MG63 (cell line): ENCODE measurements at places on chromosomes 5 and 9.

GRCh38 chr5:13945271-13945670, 783 bp upstream of the DNAH5 start:
- DNase-seq = peak; percentile 56

- peak; percentile 95 for DNase-seq
Observed at GRCh38 chr5:132221781-132222648, 5.6 kb downstream of the P4HA2 start.

DNA sequence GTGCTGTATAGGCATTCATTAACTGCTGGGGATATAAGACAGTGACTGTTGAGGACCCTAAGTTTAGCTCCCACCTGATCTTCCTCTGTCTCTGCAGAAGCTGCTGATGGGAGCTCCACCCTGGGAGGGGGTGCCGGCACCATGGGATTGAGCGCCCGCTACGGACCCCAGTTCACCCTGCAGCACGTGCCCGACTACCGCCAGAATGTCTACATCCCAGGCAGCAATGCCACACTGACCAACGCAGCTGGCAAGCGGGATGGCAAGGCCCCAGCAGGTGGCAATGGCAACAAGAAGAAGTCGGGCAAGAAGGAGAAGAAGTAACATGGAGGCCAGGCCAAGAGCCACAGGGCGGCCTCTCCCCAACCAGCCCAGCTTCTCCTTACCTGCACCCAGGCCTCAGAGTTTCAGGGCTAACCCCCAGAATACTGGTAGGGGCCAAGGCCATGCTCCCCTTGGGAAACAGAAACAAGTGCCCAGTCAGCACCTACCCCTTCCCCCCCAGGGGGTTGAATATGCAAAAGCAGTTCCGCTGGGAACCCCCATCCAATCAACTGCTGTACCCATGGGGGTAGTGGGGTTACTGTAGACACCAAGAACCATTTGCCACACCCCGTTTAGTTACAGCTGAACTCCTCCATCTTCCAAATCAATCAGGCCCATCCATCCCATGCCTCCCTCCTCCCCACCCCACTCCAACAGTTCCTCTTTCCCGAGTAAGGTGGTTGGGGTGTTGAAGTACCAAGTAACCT, 22.1 kb downstream of the PCDHGC5 start:
- DNase-seq = no peak

- peak; percentile 71 for DNase-seq
Observed at GRCh38 chr5:125696762-125697161, 726.4 kb upstream of the GRAMD2B start.

DNA sequence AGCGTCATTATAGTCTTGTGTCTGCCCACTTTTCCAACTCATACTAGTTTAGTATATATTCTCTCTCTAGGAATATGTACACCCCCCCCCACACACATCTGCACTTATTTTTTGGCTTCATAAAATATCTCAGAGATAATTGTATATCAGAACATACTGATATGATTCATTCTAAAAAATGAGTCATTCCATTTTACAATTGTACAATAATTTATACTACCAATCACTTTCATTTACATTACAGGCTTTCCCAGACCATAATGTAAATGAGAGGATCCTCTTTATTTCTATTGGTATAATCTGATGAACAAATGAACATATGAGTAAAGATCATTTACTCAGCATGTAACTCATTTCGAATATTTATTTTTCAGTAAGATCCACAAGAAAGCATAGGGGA, 1842.9 kb upstream of the C9orf72 start:
- no peak for DNase-seq

- DNase-seq = no peak
Observed at GRCh38 chr5:155633338-155633957, 619.9 kb downstream of the KIF4B start.

DNA sequence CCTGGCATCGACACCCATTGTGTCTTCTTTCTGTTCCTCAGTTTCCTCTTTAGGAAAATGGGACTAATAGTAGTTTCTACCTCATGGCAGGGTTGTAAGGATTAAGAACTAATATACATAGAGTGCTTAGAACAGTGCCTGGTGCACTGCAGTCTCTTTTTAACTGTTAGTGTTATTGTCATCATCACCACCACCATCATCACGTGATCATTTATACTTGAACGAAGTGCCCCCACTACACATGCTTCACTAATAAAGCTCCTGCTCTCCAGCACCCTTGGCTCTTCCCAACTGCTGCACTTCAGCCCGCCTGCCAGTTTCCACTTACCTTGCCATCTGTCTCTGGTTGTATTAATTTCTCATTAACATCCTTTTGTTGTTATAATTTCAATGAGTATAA, 35.8 kb upstream of the MAST4 start:
- DNase-seq = no peak

DNA sequence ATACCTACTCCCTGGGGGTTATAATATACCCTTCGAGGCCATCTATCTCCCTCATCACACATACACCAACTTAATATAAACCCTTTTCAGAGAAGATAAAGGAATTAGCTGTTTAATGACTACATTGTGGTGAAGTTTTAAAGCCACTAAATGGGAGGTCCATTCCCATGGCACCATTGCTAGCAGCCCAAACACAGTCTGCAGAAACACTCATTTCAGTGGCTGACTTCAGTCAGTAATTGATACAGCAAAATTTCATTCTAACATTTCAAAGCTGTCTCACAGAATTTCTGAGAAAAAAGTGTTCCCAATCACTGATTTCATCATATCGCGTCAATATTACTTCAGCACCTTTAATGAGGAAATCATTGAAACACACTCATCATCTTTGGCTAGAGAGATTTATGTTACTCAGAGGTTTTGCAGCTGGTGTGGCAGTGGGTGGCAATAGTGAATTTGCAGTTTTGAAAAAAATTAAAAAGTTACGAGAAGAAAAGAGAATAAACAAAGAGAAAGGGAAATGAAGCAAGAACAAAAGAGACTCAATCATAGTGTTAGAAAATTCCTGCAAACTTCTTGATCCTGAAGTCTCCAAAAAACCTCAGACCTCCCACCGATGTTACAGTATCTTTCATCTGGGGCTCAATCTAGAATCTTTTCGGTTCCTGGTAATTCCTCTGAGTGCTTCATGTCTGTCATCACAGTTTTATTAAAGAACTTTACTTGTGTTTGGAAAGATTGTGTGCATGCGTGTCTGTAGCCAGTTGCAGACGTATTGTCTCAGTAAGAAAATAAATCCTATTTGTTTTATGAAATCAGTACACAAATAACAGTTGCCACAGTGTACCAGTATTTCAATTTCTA, 105.0 kb downstream of the ERCC6L2 start:
- DNase-seq = no peak

DNA sequence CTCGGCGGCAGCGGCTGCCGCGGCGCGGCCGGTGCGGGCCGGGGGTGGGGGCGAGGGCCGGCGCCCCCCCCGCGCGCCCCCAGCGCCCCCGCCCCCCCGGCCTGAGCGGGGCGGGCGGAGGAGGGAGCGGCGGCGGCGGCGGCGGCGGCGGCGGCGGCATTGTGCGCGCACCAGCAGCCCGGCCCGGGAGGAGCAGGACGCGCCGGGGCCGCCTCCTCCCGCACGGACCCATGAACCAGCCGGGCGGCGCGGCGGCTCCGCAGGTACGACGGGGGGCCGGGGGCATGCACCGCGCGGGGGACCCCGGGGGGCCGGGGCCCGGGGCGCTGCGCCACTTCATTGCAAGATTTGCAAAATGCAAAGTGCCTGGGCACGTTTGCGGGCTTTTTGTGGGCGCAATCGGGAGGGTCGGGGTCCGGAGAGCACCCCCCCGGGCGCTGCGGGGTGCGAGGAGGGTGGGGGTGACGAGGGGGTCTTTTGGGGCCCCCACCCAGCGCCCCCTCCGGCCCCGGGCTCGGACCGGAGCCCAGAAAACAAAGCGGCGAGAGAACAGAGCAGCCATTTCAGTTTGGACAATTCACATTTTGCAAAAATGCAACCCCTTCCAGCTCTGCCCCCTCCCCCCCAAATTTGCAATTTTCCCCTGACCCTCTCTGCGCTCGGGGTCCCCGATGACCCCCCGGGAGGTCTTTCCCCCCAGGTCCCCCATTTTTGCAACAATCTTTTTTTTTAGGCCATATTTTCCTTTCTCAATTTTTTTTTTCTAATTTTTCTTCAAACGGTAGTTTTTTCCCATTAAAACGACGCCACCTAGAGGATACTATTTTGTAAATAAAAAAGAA, at the start of gene ZNF618:
Gene ZNF618 (plus strand): TSS at position 159 of the 842 bp plus-strand sequence. CDS start 72 bp downstream, at position 231.
- peak; percentile 56 for DNase-seq

DNA sequence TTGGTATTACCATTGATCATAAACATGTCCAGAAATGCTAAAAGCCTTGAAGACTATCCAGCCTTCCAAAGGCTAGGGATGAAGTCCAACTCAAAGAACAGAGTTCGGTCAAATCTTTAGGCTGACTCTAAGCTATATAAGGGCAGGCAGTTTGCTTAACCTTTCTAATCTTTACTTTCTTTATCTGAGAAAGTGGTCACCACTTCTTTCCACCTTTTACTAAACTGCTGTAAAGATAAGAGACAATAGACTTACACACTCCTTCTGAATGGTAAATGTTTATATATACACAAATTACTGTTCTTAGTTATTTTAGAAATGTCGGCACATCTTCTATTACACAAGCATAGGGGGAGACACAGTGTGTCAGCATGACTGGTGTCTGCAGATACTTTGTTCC, 100.4 kb downstream of the NREP start:
- DNase-seq = no peak

DNA sequence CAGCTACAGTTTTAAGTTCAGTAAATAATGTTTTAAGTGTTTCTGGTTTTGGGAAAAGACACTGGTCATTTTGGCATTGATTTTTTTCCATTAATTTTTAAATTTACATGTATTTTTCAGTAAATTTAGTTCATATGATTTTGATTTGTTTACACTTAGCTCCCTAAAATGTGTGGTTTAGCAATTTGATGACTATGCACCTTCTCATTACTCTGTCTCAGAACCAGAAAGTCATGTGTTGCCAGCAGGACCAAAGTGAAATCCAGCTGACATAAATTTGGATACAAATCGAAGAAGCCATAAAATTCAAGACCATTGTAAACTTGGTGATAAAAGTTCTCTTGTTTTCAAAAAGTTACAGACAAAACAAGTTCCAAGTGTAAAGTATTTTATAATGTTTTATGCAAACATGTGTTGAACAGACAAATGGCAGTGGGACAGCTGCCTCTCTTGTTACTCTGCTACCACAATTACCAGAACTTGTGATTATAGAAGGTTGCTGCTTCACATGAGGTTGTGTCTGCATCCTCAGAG, 354.8 kb downstream of the NR2F1-AS1 start:
- no peak for DNase-seq

DNA sequence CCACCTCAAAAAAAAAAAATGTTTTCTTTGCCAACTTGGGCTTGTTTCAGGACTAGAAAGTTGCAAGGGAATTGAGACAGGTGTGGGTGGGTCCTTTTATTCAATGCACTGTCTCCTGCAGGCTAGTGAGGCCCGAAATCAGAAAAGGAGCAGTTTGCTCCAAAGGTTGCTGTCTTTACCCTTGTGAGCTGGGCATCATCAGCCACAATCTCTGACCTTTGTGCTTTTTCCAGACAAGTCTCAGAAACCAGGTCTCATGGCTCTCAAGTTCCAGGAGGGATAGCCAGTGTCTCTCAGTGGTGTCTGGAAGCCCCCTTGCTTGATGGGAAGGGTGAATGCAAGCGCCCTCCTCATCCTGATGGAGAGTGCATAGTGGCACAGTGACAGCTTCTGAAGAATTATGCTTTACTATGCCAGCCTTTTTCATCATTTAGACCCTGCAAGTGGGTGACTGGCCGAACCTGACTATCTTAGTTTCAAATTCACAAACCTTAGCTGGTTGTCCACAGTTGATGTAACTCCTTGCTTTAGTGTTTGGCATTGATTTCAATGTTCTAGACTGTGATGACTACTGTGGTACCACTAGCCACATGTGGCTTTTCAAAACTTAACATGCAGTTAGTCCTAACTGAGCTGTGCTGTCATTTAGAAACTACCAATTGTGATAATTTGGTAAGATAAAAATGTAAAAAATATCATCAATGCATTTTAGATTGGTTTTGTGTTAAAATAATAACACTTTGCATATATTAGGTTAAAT, 468.6 kb downstream of the GADD45G start:
- no peak for DNase-seq

GRCh38 chr9:136631038-136632000, 31.4 kb upstream of the EGFL7 start:
- DNase-seq = peak; percentile 64

DNA sequence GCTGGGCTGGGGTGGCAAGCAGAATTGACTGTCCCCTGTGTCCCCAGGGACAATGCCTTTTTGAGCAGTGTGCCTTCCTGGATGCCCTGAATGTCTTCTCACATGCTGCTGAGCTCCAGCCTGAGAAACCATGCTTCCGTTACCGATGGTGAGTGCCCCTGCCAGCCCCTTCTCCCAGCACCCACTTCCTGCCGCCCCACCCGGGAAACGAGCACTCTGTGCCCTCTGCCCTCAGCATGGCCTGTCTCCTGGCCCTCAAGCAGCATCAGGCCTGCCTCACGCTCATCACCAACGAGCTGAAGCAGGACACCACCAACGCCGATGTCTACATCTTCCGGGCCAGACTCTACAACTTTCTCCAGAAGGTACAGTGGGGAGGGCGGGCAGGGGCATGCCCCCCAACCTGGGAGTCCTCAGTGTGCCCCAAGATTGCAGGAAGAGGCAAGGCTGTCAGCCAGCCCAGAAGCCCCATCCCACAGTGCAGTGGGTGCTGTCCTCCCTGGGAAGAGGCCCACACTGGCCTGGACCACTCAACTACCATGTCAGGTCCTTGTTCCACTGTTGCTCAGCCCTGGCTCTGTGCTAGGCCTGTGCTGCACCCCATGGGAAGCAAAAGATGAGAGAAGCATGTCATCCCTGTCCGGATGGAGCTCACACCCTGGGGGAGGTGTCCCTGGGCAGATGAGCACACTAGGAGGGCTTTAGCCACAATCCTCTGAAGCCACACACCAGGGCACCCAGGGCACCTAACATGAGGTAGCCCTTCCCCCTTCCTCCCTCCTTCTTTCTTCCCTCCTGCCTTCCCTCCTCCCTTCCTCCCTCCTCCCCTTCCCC, 4.4 kb downstream of the TTC16 start:
- no peak for DNase-seq

DNA sequence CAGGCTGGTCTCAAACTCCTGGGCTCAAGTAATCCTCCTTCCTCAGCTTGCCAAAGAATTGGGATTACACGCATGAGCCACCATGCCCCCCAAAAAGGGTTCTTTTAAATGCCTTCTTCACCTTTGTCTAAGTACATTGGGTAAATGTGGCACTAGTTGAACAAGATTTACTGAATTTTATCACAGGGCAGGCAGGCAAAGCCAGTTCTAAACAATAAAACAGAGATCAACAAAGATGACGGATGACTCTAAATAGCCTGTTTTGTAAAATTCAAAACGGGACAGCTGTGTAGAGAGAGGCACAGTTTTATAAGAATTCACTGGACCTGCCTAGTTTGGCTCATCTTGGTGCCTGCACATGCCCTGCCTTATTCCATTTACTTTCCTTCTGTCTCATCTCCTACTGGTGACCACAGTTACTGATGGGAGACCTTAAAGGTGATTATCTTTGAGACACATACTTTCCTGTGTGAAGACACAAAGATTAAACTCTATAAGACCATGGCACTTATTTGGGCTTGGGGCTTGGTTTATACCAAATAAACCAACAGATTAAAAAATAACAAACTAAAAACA, 149.6 kb upstream of the DMRT1 start:
- DNase-seq = no peak

GRCh38 chr9:125889112-125889475, 141.9 kb downstream of the PBX3 start:
- peak; percentile 6 for DNase-seq
